ENCODE measurements at places on chromosomes 2 and 18.

GRCh38 chr2:138649571-138649970, 130.6 kb downstream of the NXPH2 start:
- ATAC-seq, result no peak

DNA sequence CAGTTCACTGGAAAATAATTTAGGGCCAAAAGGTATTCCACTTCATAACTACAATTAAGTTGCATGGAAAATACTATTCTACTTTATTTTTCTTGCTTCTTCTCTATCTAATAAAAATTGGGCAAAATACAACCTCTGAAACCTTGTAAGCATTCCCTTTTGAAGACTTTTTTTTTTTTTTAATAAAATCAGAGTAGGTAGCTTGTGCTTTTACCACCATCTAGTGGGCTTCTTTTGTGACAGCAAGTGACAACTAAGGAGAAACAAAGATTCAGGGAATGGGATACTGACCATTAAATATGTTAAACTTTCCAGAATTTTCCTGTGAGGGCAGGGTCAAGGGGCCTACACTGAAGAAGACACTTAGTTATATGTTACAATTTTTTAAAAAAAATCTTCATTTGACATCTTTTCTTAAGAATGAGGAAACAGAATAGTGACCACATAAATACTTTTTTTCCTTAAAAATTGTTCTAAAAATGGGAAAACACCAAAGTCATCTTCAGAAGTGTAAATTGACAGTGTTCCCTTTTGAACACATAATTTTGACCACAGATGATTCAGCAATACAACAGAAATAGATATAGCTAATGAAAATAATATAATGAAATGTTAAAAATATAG, 1183.2 kb upstream of the ACVR2A start:
- ATAC-seq, result no peak

DNA sequence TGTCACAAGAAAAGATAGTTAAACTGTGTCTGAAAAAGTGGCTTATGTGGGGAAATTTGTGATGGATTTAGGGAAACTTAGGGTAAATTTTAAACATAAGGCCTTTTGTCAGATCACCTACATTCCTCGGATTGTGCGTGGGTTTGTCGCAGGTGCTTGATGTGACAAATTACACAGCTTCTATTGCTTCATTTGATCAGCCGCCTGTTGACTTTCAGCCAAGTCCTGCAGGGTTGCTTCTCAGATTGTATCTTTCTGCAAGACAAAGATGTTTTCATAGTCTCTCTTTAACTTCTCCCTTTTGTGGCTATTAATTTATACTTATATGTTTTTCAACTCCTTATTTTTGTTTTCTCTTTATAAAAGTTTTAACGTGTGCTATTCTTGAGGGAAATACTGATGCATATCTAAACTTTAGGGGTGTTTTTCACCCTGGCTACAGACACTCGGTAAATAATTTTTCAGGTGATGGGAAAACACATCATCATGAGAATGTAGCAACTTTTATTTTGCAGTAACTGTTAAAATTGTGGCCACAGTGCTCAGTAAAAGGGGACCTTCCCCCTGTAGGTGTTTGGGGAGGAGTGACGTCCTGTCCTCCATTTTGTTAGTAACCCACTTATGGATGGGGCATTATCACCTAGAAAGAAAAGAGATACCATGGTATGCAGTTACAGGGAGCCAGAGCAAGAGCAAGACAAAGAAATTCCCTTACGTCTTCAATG, 31.4 kb downstream of the GALM start:
- ATAC-seq, result no peak

GRCh38 chr2:75808793-75809535, 98.2 kb upstream of the GCFC2 start:
- ATAC-seq, result no peak

DNA sequence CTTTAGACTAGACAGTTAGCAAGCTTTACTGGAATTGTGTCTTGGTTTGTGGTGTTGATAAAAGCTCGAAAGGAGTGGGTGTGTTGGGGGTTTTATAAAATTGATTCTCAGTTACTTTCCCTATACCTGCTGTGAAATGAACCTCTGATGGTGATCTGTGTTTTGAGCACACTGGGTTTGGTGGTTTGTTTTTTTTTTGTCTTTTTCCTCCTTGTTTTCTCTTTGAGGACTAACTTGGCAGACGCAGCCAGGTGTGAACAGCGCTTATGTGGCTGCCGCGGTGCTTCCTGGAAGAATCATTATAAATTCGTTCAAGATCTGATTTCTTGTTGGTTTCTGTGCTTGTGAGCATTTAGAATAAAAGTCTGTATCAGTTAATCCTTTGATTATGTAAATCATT, 28.5 kb downstream of the GRHL1 start:
- ATAC-seq, result no peak

GRCh38 chr2:54048117-54048785, 67.2 kb upstream of the ACYP2 start:
- ATAC-seq, result no peak

- no peak for ATAC-seq
These were observed 186.7 kb downstream of the CAMKMT start for GRCh38 chr2:44548221-44549098.

DNA sequence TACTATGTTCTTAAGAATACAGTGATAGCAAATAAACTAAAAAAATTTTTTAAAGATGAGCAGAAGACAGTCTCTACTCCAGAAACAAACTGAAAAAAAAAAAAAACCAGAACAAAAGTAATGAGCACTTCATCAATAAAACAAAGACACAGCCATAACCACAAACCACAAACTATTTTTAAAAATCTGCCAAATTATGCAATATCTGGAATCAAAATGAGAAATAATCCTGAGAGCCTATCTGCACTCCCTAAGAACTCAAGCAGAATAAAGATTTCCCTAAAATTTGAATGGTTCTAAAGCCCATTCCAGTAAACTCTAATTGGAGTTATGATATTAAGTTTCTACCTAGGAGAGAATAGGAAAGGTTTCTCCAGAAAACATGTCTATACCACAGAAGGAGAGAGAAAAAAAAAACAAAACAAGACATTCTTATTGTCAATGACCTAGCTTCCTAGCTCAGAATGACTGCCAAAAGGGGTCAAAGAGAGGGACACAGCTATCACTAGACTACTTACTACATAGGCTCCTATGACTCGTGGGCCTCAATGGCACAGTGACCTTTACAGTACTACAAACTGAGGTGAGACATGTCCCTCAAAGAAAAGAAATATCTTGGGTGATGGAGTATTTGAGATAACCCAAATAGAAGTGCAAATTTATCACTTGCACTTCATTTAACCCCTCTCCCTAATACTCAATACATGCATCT, 262.8 kb downstream of the ZEB2 start:
- no peak for ATAC-seq

GRCh38 chr18:77749089-77749488, 499.4 kb downstream of the GALR1 start:
- ATAC-seq, result no peak

DNA sequence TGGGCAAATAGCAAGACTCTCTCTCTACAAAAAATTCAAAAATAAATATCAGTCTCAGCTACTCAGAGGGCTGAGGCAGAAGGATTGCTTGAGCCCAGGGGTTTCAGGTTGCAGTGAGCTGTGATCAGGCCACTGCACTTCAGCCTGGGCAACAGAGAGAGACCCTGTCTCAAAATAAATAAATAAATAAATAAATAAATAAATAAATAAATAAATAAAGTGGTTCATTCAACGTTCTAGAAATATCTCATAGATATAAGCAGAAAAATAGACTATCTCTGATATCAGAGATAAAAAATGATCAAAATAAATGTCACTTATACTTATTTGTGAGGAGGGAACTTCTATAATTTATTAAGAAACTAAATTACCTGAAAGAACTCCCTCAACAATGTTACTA, 480.9 kb downstream of the FBXO15 start:
- ATAC-seq, result no peak

DNA sequence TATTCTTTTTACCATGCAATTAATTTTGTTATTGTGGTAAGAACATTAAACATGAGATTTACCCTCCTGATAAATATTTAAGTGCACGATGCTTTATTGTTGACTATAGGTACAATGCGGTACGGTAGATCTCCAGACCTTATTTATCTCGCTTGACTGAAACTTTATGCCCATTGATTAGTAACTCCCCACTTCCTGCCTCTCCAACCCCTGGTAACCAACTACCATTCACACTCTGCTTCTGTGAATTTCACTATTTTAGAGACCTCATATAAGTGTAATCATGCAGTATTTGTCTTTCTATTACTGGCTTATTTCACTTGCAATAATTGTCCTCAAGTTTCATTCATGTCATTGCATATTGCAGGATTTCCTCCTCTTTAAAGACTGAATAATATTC, 195.7 kb upstream of the ID2 start:
- ATAC-seq, result no peak

Measured in stimulated activated memory B cell treated with anti-CD40 and anti-IgM and Interleukin-4, amounts not matched to agents 10 μg/mL and 1 μg/mL and 100 μg/mL, for 72 hours (primary cell).